ENCODE measurements at places on chromosomes 3 and 15. TPM values are rescaled to one million over a fixed set of nuclear protein-coding genes. Genes with fewer than 3 reads are reported as not detected.

The SCAMP5 gene
- total RNA-seq, result 1.0 TPM

The PEX11A gene
- total RNA-seq, result 12.6 TPM

The ZKSCAN7 gene
- total RNA-seq, result 17.5 TPM

The RLBP1 gene
- total RNA-seq, result not detected

The CDHR4 gene
- not detected for total RNA-seq

The TIMMDC1 gene
- total RNA-seq, result 22.9 TPM
